ENCODE measurements at places on chromosomes 1 and 21. TPM values are rescaled to one million over a fixed set of nuclear protein-coding genes. Genes with fewer than 3 reads are reported as not detected.

GRCh38 chr1:45640293-45640692 lies 16.4 kb upstream of the CCDC17 start:
- no peak for DNase-seq

- no peak for DNase-seq
Observed at GRCh38 chr1:77540501-77541161, 141.8 kb downstream of the ZZZ3 start.

DNA sequence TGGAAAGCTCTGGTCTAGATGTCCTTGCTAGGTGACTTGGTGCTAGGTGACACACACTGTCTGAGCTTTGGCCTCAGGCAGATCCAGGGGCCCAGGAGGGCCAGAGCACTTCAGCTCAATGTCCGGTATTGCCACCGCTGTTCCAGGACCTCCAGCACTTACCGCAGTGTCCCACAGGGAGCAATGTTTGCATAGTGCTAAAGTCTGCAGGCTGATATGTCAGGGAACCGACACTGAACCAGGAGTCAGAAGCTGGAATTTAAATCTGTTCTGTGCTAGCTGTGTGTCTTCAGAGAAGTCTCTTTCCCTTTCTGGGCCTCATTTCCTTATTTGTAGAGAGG lies 19.3 kb downstream of the DHCR24 start:
- DNase-seq = no peak

- DNase-seq = no peak
Observed at GRCh38 chr1:181802466-181802865, 259.0 kb downstream of the ZNF648 start.

DNA sequence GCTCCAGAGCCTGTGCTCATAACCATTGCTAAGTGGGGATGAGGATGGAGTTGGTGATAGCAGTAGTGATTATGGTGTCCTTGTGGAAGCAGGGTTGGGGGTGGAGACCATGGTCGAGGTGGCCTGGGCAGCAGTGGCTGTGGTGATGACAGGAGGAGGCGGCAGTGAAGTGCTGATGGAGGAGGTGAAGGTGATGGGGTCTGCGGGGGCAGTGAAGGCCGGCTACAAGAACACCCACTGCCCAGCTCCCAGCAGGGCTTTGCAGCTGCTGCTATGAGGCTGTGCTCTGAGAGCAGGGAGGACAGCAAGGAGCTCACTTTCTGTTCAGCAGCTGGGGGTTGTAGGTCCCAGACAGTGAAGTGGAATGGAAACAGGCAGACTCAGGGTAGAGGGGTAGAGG lies 15.6 kb upstream of the DMBX1 start:
- no peak for DNase-seq

- no peak for DNase-seq
Observed at GRCh38 chr1:216437603-216438002, 14.4 kb upstream of the USH2A start.

GRCh38 chr1:209838537-209838936 lies 10.8 kb downstream of the UTP25 start:
- no peak for DNase-seq

DNA sequence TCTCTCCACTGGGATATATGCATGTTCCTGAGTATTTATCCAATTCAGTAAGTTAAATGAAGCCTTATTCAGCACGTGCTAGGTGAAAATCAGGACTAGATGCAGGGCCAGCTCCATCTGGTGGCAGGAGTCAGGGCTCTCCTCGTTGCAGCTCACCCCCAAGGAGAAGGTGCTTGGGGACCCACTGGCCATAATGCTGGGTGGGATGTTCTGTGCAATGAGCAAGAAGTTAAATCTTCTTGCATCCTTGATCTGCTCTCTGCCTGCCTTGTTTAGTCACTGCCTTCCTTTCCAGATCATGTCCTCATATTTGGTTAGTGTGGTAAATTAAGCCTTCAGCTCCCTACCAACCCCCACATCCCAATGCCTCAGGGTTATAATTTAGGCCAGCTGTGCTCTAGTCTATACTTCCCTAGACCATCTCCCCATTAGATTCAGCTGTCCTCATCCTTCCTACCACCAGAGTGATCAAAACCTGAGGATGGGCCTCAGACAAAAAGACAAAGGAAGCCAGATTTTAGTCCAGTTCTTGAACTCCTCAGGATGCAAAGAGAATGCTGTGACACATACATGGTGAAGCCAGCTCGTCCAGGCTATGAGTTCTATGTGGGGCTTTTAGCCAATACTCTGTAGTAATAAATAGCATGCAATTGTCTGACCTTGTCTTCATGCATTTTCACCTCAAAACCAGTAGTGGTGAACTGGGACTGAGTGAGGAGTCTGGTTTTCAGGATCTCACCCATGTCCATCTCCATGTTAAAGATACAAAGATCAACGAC lies 55.9 kb downstream of the SEC16B start:
- DNase-seq = no peak

DNA sequence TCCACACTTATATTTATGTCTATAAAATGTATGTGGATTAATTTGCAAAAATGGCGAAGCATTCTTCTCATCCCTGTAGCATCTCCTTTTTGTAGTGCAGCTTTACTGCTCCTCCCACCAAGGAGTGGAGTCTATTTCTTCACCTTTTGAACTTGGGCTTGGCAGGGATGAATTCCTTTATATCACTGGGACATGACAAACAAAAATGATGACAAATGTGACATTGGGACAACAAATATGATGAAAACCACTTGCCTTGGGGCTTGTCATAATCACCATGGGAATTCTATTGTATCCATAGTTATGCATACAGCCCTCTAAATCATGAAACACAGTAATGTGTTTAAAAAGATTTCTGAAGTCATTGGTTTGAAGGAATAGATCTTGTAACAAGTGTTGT lies 155.0 kb downstream of the TNFSF18 start:
- no peak for DNase-seq

- DNase-seq = no peak
Observed at GRCh38 chr21:45178971-45179370, 104.6 kb downstream of the ADARB1 start.

LCA5L gene
- 1.0 TPM for total RNA-seq

PRRC2C gene
- total RNA-seq = 68.5 TPM

PIGC gene
- 12.7 TPM for total RNA-seq

G0S2 gene
- 152 TPM for total RNA-seq

CFAP74 gene
- not detected for total RNA-seq

SV2A gene
- total RNA-seq = 1.4 TPM
